ENCODE measurements at places on chromosomes 3 and 15.
A peak's percentile ranks its signal among the peaks of the same experiment; 100 is the strongest.

- DNase-seq, result no peak
These were observed 476.7 kb upstream of the CBLB start for GRCh38 chr3:106345353-106346027.

DNA sequence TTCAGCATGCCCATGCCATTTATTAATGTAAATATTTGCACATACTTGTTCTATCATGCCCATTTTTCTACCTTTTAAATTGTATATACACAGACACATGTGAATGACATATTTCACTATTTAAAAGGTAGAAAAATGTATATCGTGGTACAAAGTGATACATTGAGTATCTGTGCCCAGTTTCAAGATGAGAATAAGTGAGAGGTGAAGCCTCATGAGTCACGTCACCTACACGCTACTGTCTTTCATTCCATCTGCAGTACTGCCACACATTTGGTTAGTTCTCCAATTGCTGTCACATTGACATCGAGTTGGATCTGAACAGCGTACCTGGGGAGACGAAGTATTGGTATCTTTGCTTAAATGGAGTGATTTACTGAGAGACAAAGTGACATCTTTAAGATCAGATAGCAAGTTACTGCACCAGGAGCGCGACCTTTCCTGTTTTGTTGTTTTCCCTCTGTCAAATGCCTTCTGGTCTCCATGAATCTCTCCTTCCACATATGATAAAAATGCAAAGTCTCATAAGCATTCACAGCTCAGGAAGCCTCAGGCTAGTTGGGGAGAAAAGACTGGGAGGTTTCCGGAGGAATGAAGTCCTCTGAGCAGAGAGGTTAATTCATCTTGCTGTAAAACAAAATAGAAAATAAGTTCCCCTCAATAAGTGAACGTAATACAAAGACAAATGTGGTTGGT lies 12.0 kb downstream of the GREM1 start:
- no peak for DNase-seq

DNA sequence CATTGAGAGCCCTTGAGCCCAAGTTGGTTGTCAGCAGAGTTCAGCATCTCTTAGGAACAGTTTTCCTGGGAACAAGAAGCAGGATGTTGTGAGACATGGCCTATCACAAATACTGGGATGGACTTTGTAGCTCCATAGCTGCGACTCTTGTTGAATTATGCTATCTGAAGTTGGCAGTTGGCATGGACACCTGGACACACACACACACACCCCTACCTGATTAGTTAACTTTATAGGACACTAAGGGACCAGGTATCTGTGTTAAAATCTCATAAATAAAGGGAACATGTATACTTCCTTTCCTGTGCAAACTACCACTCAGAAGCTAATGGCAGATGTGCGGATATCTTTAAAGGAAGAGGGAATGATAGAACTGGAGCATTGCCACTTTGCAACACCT lies 10.2 kb upstream of the CHRNA7 start:
- DNase-seq, result no peak

DNA sequence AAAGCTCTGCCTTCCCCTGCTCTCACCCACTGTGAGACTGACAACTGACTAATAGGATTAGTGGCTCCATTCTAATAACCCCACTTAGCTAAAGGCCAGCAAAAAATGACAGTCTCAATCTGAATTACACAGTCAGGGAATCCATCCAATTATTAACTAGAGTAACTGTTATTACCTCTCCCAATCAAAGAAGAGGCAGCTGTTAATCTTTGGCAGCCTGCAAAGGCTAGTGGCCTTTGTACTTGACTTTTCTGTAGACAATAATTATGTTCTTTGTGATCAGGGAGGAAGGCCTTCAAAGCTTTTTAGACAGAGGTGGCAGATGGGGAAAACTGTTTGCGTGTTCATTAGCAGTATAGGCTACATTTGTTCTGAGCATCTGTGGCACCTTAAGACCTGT lies 177.7 kb downstream of the ISL2 start:
- DNase-seq, result peak; percentile 95

GRCh38 chr15:89743594-89743993 lies 7.5 kb downstream of the MESP1 start:
- DNase-seq, result no peak

DNA sequence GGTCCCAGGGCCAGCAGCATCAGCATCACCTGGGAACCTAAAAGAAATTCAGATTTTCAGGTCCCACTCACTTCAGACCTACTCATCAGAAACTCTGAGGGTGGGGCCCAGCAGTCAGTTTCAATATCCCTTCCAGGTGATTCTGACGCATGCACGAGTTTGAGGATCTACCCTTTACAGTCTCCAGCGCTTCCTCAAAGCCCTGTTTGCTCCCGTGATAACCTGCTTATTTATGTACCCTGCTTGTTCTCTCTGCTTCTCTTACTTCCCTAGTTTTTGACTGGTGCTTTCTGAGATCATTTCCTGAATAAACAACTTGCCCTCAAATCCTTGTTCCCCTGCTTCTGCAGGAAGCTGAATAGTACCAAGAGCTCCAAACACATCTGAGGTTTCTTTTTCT lies 245.3 kb downstream of the ZNF621 start:
- no peak for DNase-seq
